Kidney (tissue), 22 donors: ENCODE measurements at places on chromosomes 11 and 22.

- no peak for DNase-seq
Observed at GRCh38 chr22:50032941-50033601, 20.5 kb upstream of the IL17REL start.

GRCh38 chr11:114082415-114082748 is 22.9 kb downstream of the ZBTB16 start:
- no peak for DNase-seq

GRCh38 chr11:120974965-120975364 is 48.9 kb upstream of the TBCEL start:
- peak; percentile 52 for DNase-seq

DNA sequence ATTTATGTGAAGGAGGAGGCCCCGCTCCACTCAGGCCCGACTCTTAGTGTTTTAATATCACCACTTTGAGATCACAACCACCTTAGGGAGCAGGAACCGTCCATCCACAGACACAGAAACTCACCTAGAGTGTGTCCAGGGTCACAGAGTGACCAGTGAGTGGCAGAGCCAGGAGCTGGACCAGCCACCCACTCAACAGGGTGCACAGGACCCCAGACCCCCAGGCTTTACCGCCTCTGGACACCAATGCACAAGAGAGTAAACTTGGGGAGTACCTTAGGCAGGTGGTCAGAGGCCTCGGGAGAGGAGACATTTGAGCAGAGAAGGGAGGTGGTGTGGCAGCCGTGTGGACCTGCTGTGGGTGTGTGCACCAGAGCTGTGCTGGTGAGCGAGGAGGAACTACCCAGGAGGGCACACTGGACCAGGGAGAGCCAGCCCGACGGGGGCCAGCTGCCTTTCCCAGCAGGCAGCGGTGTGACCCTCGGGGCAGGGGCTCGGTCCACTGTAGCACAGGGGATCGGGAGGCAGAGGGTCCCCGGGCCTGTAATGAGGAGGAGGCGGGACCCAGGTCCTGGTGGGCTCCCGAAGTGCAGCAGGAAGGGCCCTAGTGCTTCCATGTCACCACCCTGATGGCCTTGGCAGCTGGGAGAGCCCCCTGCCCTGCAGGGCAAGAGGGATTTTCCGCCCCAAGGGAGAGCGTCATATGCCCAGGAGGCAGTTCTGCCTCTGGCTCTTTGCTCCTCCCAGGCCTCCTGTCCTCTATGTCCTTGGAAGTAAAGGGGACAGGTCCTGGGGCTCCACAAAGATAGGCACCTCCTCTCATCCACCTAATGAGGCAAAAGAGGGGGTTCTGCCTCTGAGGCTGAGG is 7.5 kb upstream of the NLRP6 start:
- peak; percentile 79 for DNase-seq

DNA sequence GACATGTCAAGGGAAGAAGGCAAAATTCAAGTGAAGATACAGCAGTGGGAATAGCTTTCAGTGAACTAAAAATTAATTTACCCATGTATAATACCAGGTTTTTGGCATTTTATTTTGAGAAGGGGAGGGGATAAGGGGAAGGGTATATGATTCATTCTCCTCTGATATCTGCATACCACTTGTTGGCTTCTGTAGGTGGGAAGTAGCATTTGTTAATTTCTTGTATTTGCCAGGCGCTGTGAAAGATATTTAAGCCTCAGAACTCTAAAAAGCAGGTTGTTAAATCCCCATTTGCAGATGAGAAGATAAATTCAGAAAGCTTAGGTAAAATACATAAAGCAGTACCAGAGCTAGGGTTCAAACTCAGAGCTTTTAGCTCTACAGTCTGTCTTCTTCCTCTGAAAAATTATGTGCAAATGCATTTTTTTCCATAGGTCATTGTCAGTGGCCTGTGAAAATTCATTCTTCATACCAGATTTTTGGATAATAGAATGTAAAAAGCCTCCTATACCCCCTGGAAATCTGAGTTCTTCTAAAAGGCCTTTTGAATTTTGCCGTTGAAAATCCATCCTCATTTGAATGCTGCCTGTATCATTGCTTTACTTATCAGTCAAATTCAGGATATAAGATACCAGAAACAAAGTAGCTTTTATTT is 221.3 kb downstream of the DDX10 start:
- DNase-seq = no peak

- no peak for DNase-seq
Observed at GRCh38 chr11:20873054-20873453, 203.7 kb downstream of the NELL1 start.

- DNase-seq = no peak
Observed at GRCh38 chr22:33841281-33842005, 78.8 kb downstream of the LARGE1 start.

DNA sequence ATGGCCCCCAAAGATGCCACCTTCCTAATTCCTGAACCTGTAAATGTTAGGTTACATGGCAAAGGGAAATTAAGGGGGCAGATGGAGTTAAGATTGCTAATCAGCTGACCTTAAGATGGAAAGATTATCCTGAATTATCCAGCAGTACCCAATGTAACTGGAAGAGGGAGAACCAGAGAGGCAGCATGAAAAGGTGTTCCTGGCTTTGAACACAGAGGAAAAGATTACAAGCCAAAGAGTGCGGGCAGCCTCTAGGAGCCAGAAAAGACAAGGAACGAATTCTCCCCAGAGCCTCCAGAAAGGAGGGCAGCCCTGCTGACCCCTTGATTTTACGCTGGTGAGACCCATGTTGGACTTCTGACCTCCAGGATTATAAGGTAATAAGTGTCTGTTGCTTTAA is 15.1 kb upstream of the THRSP start:
- no peak for DNase-seq

DNA sequence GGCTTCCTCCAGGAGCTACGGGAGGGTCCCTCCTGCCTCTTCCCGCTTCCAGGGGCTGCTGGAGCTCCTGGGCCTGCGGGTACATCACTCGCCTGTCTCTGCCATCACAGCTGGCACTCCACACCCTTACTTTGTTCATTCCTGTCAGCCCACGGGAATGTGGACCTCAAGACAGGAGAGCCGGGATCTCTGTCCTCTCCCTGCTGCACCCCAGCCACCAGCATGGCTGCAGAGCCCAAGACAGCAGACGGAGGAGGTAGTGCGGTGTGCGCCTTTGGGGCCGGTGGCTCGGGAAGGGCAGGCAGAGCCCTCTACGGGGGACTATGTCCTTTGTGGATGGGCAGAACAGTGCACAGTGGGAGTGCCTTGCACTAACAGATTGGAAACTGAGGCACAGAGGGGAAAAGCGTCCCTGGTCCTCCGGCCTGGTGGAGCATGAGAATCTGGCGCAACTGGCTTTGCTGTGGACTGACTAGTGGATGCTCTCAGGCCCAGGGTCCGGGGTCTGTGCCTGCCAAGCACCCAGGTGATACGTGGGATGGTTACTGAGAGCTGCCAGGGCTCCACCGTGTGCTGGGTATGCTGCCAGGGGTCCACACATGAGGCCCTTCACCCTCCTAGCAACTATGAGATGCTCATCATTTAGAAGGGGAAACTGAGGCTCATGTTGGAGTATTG is 47.3 kb downstream of the IGF2 start:
- DNase-seq = no peak

- no peak for DNase-seq
Observed at GRCh38 chr11:33699515-33700062, 1.0 kb downstream of the C11orf91 start.

- DNase-seq = peak; percentile 61
Observed at GRCh38 chr22:48819232-48819631, 1008.4 kb downstream of the BRD1 start.

- DNase-seq = no peak
Observed at GRCh38 chr11:64052938-64053622, 17.3 kb downstream of the FLRT1 start.

GRCh38 chr22:27800250-27801201 is 1.0 kb downstream of the MN1 start:
- DNase-seq = no peak

- no peak for DNase-seq
Observed at GRCh38 chr11:19800162-19800561, 87.5 kb downstream of the NAV2 start.

DNA sequence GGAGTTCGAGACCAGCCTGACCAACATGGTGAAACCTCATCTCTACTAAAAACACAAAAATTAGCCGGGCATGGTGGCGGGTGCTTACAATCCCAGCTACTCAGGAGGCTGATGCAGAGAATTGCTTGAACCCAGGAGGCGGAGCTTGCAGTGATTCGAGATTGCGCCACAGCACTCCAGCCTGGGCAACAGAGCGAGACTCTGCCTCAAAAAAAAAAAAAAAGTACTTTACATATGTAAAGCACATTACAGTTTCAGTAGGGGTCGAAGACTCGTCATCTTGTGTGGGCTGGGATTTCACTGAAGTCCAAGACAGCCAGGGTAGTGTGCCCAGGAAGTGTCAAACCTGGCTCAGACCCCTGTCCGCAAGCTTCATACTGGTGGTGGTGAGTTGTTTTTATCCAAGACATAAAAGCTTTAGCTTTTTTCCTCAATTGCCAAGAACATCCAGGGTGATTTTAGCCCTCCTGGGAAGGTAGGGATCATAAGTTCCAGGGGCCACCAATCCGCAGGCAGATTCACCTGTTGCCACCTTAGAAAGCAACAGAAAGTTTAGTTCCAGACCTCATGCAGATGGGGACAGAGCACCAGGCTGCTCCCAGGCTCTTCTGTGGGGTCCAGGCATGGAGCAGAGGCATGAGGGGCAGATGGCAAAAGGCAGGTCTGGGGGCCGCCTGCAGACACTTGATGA is 21.6 kb upstream of the ADORA2A start:
- DNase-seq = no peak

DNA sequence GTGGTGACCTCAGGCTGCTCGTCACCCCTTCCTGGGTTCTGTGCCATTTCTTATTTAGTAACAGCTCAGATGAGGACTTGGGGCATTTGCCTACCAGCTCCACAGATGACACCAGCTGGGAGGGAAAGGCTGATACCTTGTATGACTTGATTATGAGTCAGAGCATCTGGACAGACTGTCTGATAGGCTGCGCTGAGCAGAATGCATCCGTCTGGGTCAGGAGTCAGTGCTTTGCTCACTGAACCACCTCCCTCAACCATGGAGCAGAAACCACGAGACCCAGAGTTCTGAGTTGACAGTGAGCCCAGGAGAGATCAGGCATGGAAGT is 6.8 kb downstream of the ST14 start:
- peak; percentile 76 for DNase-seq

GRCh38 chr22:44133901-44134571 is 46.7 kb upstream of the PARVG start:
- no peak for DNase-seq

- DNase-seq = no peak
Observed at GRCh38 chr11:85431319-85431718, 195.8 kb downstream of the DLG2 start.
